Glutamatergic neuron (in vitro differentiated cells): ENCODE measurements at places on chromosomes 11 and 22. TPM values are rescaled to one million over a fixed set of nuclear protein-coding genes. Genes with fewer than 3 reads are reported as not detected.

- H3K27ac ChIP-seq: no peak overlapping the region
- peaks cover 4% of the 10 kb centered on the region for H3K27me3 ChIP-seq
- H3K36me3 ChIP-seq: no peaks in the 10 kb centered on the region
- H3K4me1 ChIP-seq: no peaks in the 10 kb centered on the region
- H3K4me3 ChIP-seq: no peak overlapping the region
These were observed 2.0 kb upstream of the KCNJ1 start for GRCh38 chr11:128868841-128869671.

- DNase-seq: no peak
- H3K27me3 ChIP-seq: no peaks in the 10 kb centered on the region
These were observed 49.4 kb upstream of the CEP295 start for GRCh38 chr11:93611836-93612677.

Gene MMP11
- total RNA-seq: 28.8 TPM

GRCh38 chr11:11963842-11964773 is 44.3 kb downstream of the DKK3 start:
- no peak for DNase-seq
- H3K27ac ChIP-seq: no peak overlapping the region
- peaks cover 18% of the 10 kb centered on the region for H3K27me3 ChIP-seq
- H3K4me1 ChIP-seq: peaks cover 18% of the 10 kb centered on the region
- H3K36me3 ChIP-seq: peaks cover 9% of the 10 kb centered on the region
- H3K4me3 ChIP-seq: peak overlapping the region; percentile 30

DNA sequence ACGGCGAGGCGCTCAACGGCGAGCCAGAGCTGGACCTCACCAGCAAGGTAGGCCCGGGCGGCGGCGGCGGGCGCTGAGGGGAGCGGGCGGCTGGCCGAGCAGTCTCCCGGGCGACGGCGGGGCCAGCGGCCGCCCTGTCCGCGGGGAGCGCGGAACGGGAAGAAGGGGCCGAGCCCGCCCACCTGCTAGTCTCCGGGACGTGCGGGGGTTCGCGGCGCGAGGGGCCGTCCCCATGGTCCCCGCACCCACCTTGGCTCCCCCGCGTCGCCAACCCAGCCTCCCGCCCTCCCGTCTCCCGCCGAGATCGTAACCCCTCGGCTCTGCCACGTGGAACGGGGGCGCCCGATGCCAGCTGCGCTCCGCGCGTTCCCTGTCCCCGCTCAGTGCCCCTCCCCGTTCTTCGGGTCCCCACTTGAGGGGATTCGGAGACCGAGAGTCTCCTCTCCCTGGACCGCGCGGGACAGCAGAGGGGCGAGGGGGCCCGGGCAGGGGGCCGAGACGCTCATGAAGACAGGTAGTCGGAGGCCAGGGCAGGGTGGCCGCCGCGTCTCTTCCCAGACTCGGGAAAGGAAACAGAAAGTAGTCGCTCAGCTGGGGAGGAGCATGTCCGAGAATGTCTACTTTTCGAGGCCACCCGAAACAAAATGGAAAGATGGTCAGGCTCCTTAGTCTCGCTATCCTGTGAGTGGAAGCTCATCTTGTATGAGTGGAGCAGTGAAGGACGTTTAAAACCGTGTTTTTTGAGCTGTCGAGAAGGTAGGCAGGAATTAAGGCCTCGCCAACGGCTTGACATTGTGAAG is 557 bp downstream of the GTPBP1 start:
- H3K4me1 ChIP-seq: peaks cover 16% of the 10 kb centered on the region
- peaks cover 9% of the 10 kb centered on the region for H3K27me3 ChIP-seq
- no peaks in the 10 kb centered on the region for H3K36me3 ChIP-seq
- H3K4me3 ChIP-seq: peak overlapping the region; percentile 95
- H3K27ac ChIP-seq: no peak overlapping the region
- peak; percentile 54 for DNase-seq

GRCh38 chr11:10993186-10993585 is 135.3 kb upstream of the ZBED5 start:
- H3K4me3 ChIP-seq: no peak overlapping the region
- no peak overlapping the region for H3K27ac ChIP-seq
- H3K36me3 ChIP-seq: peaks cover 4% of the 10 kb centered on the region

Gene CHRM1
- not detected for total RNA-seq

Gene YAP1
- 1.3 TPM for total RNA-seq

DNA sequence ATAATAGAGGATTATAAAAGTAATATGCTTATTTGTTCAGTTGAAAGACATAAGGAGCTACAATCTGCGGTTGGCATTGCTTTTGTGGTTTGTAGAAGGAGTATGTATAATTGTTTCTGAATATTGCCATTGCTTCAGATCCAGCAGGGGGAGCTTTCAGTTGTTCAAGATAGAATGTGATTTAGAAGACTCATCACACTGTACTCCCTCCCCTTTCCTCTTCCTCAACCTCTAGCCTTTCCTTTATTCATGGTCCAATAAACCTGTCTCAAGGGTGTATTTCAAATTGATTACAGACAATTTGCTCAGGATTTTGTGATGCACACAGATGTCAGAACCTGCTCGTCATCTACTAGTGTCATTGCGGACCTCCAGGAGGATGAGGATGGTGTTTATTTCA is 9.8 kb downstream of the PRMT3 start:
- DNase-seq: no peak
- H3K27me3 ChIP-seq: no peaks in the 10 kb centered on the region
- H3K4me3 ChIP-seq: no peak overlapping the region
- H3K4me1 ChIP-seq: peaks cover 2% of the 10 kb centered on the region

- H3K27ac ChIP-seq: no peak overlapping the region
- H3K4me3 ChIP-seq: no peak overlapping the region
- no peak for DNase-seq
- H3K36me3 ChIP-seq: no peaks in the 10 kb centered on the region
- H3K27me3 ChIP-seq: peaks cover 3% of the 10 kb centered on the region
These were observed 31.0 kb downstream of the NUP50 start for GRCh38 chr22:45194686-45195085.

GRCh38 chr11:64349025-64349387 is 9.0 kb downstream of the CCDC88B start:
- DNase-seq: no peak
- H3K4me1 ChIP-seq: peaks cover 3% of the 10 kb centered on the region
- peak overlapping the region; percentile 55 for H3K27ac ChIP-seq
- H3K36me3 ChIP-seq: no peaks in the 10 kb centered on the region
- no peak overlapping the region for H3K4me3 ChIP-seq
- peaks cover 9% of the 10 kb centered on the region for H3K27me3 ChIP-seq

DNA sequence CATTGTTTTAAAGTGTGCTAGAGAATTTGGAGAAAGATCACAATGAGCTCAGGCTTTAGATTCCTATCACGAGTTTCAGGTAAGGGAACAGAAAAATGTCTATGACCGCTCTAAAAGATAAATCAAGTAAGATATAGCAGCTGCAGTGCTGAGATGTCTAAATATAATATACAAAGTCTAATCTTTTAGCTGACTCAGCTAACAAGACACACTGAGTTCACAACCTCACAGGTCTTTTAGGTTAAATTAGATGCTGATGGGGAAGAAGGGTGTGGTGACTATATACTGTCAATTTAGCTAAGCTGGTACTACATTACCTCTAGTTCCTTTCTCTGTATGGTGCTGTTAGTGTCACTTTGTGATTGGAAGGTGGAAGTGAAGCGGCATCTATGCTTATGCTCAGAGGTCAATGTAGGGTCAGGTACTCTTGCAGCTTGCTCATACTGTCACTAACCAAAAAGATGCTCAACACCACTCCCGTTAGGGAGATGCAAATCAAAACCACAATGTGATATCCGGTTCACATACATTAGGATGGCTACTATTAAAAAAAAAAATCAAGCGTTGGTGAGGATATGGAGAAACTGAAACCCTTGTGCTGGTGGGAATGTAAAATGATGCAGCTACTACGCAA is 283.5 kb downstream of the SWAP70 start:
- H3K4me1 ChIP-seq: no peaks in the 10 kb centered on the region
- no peaks in the 10 kb centered on the region for H3K36me3 ChIP-seq
- no peaks in the 10 kb centered on the region for H3K27me3 ChIP-seq
- no peak for DNase-seq

Gene RNASEH2C
- 42.9 TPM for total RNA-seq

- peak overlapping the region; percentile 62 for H3K27ac ChIP-seq
- no peaks in the 10 kb centered on the region for H3K36me3 ChIP-seq
- no peak overlapping the region for H3K4me3 ChIP-seq
- H3K4me1 ChIP-seq: peaks cover 39% of the 10 kb centered on the region
These were observed 35.8 kb upstream of the MYRF start for GRCh38 chr11:61716478-61717285.

Gene LGALS12
- not detected for total RNA-seq

DNA sequence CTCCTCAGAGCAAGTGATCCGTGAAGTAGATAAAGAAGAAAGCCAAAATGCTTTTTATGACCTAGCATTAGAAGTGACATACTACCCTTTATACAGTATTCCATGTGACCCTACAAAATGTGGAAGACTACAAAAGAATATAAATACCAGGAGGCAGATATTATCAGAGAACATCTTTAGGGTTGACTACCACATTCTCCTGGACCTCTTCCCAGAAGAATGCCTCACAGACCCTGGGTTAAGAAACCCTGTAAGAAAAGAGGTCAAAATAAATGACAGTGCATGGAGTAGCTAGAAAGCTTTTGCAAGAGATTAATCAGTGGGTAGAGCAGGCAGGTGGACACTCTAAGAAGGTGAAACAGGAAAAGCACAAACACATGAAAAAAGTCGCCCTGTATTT is 69.2 kb downstream of the FANCF start:
- H3K36me3 ChIP-seq: no peaks in the 10 kb centered on the region
- peaks cover 1% of the 10 kb centered on the region for H3K27me3 ChIP-seq
- no peak for DNase-seq
- peaks cover 28% of the 10 kb centered on the region for H3K4me1 ChIP-seq
- no peak overlapping the region for H3K27ac ChIP-seq
- no peak overlapping the region for H3K4me3 ChIP-seq

GRCh38 chr22:21564411-21564810 is 3.1 kb upstream of the UBE2L3 start:
- H3K27ac ChIP-seq: no peak overlapping the region
- H3K27me3 ChIP-seq: peaks cover 5% of the 10 kb centered on the region
- H3K4me1 ChIP-seq: peaks cover 3% of the 10 kb centered on the region
- no peak for DNase-seq
- no peaks in the 10 kb centered on the region for H3K36me3 ChIP-seq

Gene SCGB2A2
- not detected for total RNA-seq

Gene SLC22A9
- total RNA-seq: not detected

Gene OR52I2
- 0.49 TPM for total RNA-seq

DNA sequence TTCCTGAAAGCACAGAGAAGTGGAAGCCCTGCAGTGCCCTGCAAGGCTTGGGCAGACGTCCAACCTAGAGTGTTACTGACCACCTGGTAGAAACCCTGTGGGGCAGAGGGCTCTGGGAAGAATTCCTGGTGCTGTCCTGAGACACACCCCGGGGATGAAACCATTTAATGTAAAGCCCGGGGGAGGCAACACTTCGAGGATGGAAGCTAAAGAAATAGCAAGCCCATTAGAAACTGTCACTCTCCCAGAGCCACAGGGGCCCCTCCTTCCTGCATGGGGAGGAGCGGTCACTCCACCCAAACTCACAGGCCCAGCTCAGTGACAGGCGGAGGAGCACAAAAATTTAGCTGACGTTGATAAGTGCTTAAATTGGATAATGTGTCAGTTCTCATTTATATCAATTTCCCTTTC is 57.6 kb downstream of the NRXN2 start:
- peaks cover 6% of the 10 kb centered on the region for H3K27me3 ChIP-seq
- H3K27ac ChIP-seq: peak overlapping the region; percentile 41
- H3K4me1 ChIP-seq: peaks cover 9% of the 10 kb centered on the region
- no peak overlapping the region for H3K4me3 ChIP-seq
- H3K36me3 ChIP-seq: peaks cover 9% of the 10 kb centered on the region

GRCh38 chr22:19434401-19434800 is 2.1 kb downstream of the MRPL40 start:
- no peak overlapping the region for H3K4me3 ChIP-seq
- H3K27me3 ChIP-seq: no peaks in the 10 kb centered on the region
- H3K36me3 ChIP-seq: no peaks in the 10 kb centered on the region
- no peak for DNase-seq

DNA sequence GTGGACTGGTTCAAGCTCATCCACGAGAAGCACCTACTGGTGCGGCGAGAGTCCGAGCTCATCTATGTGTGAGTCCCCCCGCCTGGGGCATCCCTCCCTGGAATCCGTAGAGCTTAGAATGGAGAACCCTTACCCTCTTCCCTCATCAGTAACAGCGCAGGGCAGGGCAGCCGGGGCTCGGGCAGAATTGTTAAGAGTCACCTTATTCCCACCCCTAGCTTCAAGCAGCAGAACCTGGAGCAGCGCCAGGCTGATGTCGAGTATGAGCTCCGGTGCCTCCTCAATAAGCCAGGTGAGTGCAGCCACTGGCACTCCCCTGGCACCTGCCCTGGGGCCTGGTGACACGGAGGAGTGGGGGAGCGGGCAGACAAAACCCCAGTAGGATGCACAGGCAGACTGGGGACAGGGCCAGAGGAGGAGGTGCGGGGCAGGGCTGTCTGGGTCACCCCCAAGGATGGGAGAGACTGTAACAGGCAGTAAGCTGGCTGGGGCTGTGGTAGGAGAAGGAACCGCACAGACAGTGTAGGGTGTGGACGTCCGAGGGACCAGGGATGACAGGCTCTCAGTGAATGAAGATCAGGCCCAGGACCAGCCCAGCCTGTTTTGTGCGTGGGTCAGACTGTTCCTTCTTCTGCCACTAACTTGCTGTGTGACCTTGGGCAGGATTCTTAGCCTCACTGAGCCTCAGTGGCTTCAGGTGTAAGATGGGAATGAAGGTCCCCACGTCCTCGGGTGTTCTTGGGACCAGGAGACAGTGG is 20.4 kb downstream of the C22orf23 start:
- DNase-seq: no peak
- H3K4me1 ChIP-seq: peaks cover 13% of the 10 kb centered on the region

Gene SEC14L6
- not detected for total RNA-seq

GRCh38 chr11:123258877-123259276 is 63.8 kb upstream of the CLMP start:
- no peak overlapping the region for H3K4me3 ChIP-seq
- peaks cover 15% of the 10 kb centered on the region for H3K4me1 ChIP-seq
- no peak overlapping the region for H3K27ac ChIP-seq
- H3K27me3 ChIP-seq: peaks cover 2% of the 10 kb centered on the region
- H3K36me3 ChIP-seq: peaks cover 9% of the 10 kb centered on the region

GRCh38 chr11:8389029-8389996 is 125.6 kb upstream of the LMO1 start:
- no peak overlapping the region for H3K27ac ChIP-seq
- no peak for DNase-seq
- peaks cover 9% of the 10 kb centered on the region for H3K4me1 ChIP-seq
- peaks cover 6% of the 10 kb centered on the region for H3K36me3 ChIP-seq
- H3K4me3 ChIP-seq: no peak overlapping the region

DNA sequence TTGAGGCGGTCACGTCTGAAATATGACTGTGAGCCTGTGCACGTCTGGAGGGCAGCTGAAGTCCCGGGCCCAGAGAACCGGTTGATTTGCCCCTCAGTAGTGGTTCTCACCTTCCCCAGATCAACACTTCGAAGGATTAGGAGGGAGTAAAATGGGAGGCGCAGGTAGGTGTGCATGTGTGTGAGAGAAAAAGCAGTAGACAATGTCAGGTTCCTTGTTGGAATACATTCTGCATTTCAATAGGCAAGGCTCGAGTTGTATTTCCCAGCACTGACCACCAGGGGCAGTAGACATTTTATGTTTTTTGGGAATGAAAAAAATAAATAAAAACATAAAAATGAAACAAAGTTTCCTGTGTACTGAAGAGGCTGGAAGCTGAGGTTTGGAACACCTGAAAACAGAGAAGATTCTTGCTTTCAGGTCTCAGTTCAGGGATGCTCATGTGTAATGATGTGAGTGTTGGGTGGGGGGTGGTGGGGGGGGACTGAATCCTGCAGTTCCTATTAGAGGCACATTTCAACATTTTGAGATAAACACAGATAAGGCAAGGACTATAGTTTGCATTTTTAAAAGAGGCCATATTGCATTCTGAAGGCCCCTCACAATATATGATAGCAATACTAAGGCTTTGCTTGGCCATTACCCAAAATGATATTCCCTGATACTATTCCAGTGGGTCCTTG is 333.9 kb downstream of the CADM1 start:
- peaks cover 17% of the 10 kb centered on the region for H3K27me3 ChIP-seq
- peaks cover 5% of the 10 kb centered on the region for H3K36me3 ChIP-seq
- no peak overlapping the region for H3K4me3 ChIP-seq
- peak overlapping the region; percentile 16 for H3K27ac ChIP-seq
- peaks cover 36% of the 10 kb centered on the region for H3K4me1 ChIP-seq
